ENCODE measurements at places on chromosomes 6 and 20. TPM values are rescaled to one million over a fixed set of nuclear protein-coding genes. Genes with fewer than 3 reads are reported as not detected.

DNA sequence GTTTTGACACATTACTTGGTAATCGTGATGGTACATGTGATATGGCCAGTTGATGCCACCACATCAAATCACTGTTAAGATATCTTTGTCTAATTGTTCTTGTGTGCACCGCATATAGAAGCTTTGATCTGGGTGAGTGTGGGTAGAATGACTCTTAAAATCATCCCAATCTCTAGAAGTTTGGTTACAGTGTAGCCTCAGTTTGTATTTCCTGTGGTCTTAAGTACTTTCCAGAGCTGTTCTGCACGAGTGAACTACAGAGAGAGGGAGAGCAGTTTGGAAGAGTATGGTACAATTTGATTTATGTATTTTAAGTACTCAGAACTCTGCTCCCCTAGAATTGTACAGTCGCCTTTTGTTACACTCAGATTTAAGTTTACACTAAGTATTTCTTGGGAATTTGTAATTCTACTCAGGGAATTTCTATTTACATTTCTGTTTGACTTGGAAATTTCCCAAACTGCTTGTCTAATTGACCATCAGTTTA is 37.5 kb downstream of the SNX9 start:
- DNase-seq = no peak

GRCh38 chr6:105890521-105891244 is 195.5 kb upstream of the PRDM1 start:
- no peak for DNase-seq

GRCh38 chr6:142469220-142469619 is 167.4 kb downstream of the ADGRG6 start:
- no peak for DNase-seq

RHAG gene
- not detected for total RNA-seq
